NCI-H1092 (cell line): ENCODE measurements at places on chromosomes 4 and X.

GRCh38 chrX:150450519-150451177 is 87.5 kb downstream of the MAMLD1 start:
- DNase-seq = no peak

DNA sequence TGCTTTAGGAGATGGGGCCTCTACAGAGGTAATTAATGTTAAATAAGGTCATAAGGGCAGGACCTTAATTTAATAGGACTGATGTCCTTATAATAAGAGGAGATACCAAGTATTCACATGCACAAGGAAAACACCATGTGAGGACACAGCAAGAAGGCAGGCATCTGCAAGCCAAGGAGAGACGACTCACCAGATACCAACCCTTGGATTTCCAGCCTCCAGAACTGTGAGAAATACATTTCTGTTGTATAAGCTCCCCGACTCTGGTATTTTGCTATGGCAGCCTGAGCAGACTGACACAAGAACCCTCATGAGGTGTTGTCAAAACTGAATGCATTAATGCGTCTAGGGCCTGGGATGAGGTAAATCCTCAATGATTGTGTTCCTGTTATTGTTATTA is 56.2 kb upstream of the MAPK10 start:
- no peak for DNase-seq

DNA sequence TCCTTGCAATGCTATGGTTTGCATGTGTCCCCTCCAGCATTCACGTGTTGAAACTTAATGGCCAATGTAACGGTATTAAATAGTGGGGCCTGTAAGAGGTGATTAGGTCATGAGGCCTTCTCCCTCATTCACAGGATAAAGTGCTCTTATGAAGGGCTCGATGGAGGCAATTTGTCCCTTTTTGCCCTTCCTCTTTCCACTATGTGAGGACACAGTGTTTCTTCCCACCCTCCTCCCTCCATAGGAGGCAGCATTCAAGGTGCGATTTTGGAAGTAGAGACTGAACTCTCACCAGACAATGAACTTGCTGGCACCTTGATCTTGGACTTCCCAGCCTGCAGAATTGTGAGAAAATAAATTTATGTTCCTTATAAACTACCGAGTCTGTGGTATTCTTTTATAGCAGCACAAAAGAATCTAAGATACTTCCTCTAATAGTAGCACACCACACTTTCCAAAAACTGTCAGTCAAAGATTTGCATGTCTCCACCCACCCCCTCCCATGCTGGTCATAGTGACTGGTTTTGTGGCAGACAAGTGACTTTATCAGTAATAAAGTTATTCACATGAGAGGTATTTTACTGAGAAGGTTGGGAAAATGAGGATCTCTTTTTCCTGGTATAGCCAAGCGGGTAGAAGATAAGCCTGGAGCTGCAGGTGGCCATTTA is 113.5 kb upstream of the TTC29 start:
- no peak for DNase-seq

DNA sequence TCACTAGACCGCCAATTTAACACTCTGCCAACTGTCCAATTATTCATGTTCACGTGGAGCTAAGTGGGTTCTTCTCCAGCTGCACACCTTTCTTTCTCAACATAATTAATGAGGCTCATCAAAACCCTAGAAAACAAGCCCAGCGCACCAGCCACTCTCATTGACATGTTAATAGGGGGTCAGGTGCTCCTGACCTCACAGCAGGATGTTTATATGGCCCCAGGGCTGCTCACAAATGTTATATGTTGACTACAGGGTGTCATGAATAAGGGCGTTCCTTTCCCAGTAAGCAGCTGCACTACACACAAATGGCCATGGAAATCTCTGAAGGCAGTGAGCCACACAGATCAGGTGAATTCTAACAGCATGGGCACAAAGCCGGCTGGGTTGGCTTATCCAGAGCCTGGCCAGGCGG is 209.8 kb downstream of the MGST2 start:
- DNase-seq = peak; percentile 92

DNA sequence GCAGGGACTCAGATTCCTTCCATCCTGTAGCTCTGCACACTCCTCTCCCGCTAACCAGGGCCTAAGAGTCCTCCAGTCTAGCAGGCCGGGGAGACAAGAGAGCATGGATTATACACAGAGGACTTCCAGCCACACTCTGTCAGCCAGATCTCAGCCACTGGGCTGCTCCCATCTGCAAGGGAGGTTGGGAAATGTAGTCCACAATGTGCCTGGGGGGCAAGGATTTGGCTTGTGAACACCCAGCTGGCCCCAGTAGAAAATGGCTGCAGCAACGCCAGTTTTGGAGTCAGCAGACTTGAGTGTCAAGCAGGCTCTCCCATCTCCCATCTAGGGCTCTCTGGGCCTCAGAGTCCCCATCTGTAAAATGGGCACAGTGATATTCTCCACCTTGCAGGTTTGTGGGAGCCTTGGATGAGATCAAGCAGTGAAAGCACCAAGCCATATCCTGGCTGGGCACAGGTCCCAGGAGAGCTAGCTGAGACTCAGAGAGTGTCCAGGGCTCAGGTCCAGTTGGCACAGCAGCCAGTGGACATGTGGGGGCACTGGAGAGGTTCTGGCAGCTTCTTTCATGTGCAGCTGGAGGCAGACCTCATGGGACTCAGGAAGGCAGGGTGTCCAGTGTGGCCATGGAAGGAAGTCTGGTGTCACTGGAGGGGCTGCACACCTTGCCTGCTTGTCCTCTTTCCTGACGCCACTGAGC is 14.6 kb downstream of the PSAPL1 start:
- peak; percentile 25 for DNase-seq

GRCh38 chr4:184473499-184474262 is 669 bp downstream of the IRF2 start:
- DNase-seq = no peak

DNA sequence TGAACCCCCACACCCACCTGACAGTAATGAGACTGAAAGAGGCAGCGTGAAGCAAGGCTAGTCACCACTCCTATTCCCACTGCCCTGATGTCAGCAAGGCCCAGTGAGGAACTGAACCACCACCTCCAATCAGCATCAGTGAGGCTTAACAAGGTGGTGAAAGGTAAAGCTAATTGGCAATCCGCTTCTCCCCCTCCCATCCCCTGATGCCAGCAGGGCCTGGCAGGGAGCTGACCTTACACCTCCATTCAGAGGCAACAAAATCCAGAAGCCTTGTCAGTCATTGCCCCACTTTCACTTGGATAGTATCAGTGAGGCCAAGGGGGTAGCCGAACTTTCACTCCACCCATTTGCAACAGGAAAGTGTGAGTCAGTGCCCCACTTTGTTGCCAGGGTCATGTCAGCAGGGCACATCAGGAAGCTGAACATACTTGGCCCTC is 60.8 kb downstream of the AWAT2 start:
- DNase-seq = no peak

DNA sequence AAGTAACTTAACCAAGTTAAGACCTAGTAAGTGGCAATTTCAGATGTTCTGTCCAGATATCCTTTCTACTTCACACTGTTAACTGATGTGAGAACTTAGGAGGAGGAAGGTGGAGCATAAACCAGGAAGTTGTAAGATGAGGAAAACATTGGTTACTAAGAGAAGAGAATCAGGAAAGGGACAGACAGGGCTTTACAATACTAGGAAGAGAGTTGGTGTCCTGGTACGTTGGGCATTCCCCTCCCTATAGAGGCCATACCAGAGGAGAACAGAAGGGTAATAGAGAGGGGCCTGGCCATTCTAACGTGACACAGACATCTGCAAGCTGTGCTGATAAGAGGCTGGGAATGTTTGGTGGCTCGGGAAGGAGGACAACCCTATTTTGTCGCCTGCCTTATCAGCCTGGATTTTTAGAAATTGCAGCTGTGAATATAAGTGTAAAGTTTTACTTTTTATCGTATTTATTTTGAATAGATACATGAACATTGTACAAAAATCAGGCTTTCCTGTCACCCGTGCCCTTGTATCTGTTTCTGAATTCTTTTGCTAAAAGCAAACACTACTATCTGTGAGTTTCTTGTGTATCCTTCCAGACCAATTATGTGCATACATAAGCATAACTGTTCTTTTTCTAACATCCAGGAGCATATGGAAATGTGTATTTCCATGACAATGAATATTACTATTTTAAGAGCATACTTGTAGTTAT is 53.5 kb upstream of the HPRT1 start:
- DNase-seq = no peak

DNA sequence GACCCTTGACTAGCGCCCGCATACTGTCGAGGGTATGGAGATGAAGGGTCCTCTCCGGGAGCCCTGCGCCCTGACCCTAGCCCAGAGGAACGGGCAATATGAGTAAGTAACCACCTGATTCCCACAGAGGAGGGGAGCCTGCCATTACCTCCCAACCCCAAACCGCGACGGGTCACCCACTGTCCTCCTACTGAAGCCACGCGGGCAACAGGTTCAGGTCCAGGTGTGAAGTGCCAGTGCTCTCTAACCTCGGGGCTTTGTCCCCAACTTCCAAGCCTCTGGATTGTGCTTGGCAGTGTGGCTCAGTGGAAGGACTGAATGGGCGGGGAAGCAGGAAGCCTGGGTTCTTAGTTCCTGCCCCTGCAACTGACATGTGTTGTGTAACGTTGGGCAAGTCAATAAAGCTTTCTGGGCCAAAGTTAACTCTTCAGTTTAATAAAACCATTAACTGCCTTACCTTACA is 694 bp downstream of the OCRL start:
- DNase-seq = no peak

DNA sequence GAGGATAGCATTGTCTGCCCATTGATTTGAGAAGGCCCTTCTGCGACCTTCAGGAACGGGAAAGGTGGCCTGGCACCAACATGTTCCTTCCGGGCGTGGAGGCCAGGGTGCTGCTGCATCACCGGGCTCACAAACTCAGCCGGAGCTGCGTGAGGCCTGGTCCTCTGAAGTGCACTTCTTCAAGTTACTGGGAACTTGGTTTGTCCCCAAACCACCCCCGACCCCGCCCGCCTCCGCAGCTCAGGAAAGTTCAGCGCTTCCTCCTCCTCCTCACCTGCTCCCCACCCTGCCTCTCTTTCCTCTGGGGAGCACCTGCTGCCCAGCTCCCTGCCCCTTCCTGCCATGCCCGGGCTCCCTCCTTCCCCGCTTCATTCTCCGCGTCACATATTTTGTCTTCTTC is 116.0 kb upstream of the LRPAP1 start:
- no peak for DNase-seq

GRCh38 chr4:66974665-66975064 is 570.6 kb downstream of the CENPC start:
- no peak for DNase-seq

- no peak for DNase-seq
Observed at GRCh38 chr4:16890651-16891050, 7.8 kb downstream of the LDB2 start.

GRCh38 chr4:13778367-13778766 is 150.8 kb upstream of the BOD1L1 start:
- DNase-seq = no peak

DNA sequence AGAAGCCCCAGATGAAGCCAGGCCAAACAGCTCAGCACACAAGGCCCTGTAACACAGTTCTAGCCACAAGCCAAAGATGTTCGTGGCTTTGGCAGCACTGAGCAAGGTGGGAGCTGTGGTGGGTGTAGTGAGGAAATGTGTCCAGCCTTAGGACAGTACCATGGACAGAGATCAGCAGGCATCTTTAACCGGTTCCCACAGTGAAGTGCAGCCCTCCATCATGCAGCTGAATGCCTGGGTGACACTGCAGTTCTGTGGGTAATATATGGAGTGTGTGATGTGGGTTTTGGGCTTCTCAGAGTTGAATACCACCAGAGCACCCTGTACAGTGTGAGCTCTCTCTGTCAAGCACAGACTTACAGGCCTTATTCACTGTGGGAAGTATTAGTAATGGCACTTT is 6.0 kb upstream of the NEXMIF start:
- no peak for DNase-seq

DNA sequence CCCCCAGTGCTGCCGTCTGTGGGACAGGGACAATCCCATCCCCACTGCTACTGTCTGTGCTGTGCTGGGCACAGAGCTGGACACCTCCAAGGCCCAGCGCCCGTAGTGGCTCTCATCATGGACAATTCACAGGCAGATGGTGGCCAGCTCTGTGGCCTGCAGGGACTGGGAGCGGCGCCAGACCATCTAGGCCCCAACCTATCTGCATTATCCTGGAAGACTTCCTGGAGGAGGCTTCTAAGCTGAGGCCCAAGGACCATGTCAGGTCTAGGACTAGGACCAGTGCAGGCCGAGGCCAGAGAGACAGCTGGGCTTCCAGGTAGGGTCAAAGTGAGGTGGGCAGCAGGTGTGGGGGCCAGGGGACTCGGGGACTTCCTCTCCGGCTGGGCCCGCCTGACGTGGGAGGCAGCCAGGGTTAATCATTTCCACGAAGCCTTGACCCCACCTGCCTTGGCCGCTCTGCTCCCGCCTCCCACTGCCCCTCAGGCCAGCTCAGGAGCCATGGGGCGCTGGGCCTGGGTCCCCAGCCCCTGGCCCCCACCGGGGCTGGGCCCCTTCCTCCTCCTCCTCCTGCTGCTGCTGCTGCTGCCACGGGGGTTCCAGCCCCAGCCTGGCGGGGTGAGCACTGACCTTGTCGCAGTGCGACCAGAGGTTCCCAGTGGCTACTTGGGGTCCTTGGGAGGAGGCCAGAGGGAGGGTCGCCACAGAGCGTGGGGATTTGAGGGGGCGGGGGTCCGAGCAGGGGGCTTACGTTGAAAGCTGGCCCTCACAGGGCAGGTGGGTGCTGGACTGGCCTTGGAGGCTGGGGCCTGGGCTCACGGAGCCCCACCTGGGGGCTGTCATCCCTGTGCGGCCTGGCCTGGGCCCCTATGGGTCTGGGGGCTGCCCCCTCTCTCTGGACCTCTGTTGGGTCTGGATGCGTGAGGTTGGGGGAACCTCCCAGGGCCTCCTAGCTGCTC is at the start of gene HGFAC:
HGFAC (plus strand) TSS at position 468 of the 959 bp plus-strand sequence; CDS start at position 502, 34 bp downstream.
- DNase-seq = no peak

DNA sequence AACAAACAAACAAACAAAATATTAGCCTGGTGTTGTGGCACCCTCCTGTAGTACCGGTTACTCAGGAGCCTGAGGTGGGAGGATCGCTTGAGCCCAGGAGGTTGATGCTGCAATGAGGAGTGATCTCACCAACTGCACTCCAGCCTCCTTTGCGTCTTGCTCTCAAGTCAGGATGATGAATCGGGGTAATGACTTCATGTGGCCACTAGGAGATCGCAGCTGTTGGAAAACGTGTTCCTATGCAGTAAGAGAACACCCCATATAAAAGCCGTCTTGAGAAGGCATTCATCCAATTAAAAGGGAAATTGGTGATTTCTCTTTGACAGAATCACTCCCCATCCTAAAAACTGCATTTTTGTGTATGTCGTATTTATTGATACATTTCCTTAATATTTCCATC is 6.9 kb downstream of the CCNB3 start:
- DNase-seq = no peak
